ENCODE measurements at places on chromosomes 7 and 10.

DNA sequence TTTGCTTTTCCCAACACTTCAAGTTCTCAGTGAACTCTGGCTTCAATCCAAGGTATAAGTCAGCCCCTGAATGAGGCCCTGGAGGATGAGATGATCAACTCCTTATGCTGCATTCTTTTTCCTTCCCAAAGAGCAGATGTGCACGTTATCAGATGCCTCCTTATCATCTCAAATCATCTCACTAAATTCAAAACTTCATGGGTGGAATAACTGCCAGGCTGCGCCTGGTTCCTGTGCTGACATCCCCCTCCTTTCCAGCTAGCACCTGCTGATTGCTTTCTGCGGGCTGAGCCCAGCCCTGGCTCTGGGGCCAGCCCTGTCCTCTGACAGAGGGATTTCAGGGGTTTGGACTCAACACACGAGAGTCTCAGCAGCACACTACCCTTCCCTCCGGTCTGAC, 44.9 kb downstream of the TLL2 start:
- ATAC-seq, result no peak

DNA sequence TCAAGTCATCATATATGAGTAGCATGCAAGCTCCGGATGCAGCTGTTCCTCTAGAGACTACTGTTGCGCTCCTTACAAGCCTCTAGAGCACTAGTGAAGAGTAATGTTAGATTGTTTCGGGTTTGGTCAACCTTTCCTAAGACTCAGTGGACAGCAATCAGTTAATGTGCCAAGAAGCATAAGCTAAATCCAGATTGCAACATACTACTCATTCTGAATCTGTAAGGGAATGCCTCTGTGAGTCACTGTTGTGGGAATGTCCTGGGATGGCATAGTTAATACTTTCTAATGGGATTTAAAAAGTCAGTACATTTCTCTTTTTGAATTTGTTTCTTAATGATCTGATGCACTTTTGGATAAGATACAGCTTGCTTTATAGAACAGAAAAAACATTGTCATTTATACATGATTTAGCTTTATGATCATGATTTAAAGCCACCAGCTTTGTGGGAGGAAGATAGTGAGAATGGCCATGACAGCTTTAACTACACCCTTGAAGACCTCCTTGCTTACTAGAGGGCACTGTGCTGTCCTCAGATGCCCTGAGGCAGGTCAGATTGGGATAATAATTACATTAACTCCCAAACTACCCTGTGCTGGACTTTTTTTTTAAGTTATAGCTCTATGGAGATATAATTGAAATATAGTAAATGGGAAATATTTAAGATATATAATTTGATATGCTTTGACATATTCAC, 138.4 kb downstream of the SDK1 start:
- ATAC-seq, result no peak

GRCh38 chr10:29613791-29614190, 21.0 kb downstream of the SVIL start:
- no peak for ATAC-seq

- no peak for ATAC-seq
Observed at GRCh38 chr10:131679926-131680325, 220.9 kb upstream of the PPP2R2D start.

DNA sequence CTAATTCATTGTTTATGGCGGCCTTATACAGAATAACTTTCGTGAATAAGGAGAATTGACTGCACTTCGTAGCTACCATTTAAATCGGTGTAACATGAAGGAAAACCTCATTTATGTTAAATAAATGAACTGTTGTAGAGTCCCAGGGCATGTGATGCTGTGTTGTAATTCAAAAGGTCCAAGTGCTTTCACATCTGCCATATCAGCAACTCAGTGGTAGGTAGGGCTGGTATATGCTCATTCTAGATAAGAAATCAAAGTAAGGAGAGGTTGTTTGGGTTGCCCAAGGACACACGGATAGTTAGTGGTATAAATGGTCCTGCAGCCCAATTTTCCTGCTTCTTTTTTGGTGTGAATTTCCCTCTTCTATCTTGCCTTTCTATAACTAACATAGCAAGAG, 15.8 kb downstream of the BBS9 start:
- ATAC-seq, result no peak

GRCh38 chr7:102429141-102429899, 4.1 kb upstream of the ORAI2 start:
- no peak for ATAC-seq

DNA sequence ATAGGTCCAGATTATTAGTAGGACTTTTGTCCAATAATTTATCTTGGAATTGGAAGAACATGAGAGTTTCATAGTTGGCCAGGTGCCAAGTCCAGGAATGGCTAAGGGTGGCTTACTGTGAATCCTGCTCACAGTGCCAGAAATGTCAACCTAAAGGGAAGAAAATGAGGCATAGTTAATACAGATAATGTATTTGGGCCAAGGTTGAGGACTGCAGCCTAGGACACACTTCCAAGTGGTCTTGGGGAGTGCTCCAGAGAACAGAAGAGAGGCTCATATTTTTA, 78.2 kb downstream of the MAPK8 start:
- ATAC-seq, result no peak

- no peak for ATAC-seq
Observed at GRCh38 chr10:17989908-17990767, 38.4 kb downstream of the SLC39A12 start.

- ATAC-seq, result no peak
Observed at GRCh38 chr7:113093561-113093960, 6.9 kb upstream of the GPR85 start.

- ATAC-seq, result no peak
Observed at GRCh38 chr10:90363799-90364483, 493.9 kb downstream of the HTR7 start.

DNA sequence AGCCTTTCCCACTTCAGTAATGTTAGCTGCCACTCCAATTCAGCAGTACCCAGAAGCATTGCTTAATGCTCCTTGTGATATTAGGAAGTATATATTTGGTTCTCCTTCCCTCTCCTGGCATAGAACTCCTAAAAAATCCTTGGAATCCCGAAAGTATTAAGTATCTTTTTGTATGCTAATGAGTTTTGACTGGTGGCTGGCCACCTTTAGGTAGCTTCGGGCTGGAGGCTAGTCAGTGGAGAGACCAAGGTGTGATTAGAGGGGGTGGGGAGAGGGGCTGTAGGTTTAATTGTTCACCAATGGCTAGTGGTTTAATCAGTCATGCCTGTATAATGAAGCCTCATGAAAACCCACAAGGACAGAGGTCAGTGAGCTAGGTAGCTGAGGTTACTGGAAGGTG, 12.2 kb downstream of the COMTD1 start:
- no peak for ATAC-seq

- ATAC-seq, result no peak
Observed at GRCh38 chr10:5252177-5253037, 55.8 kb downstream of the AKR1C4 start.

DNA sequence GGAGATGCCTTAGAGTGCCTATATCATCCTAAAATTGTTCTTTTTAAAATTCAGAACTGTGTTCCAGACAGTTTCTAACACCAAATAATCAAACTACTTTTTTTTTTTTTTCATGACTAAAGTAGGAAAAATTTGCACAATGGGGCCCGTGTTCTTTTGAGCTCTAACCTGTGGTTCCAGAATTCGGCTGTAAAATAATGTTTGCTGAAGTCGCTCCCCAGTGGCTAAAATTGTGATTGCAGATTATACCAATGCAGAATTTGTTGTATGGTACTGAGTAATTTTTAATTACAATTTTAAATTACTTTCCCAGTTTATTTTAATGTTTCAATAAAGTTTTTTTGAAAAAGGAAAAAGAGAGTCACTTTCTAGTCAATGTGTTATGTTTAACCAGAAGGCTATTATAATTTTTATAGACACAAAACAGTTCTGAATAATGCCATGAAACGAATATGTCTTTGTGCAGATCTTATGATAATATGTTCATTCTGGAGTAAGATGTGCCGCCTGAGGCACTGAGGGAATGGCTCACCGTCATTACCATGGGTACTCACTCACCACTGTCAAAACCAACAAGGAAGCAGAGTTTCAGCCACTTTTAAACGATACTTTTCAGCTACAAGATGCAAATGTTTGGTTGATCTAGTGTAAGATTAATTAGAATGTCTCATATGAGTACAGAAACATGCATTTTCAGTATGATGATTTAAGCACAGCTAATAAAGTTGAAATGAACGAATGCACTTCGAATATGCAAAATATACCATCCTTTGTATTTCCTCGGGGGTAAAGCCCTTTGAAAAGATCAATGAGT, 173.6 kb downstream of the PRKCQ start:
- ATAC-seq, result no peak

DNA sequence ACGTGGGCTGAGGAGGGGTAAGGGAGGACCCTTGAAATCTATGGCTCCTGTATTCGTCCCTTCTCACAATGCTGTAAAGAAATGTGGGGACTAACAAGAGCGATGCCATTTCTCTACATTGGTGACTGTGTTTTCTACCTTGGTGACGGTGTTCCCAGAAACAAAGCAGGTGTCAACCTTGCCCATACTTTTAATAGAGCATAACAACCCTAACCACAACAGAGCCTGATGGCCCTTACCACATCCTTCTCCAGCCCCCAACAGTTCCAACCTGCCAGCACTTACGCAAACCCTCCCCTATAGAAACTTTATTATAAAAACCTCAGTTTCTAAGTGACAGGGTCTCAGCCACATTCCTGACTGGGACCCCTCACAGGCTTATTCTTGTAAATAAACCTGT, 28.2 kb upstream of the ADCYAP1R1 start:
- ATAC-seq, result no peak

DNA sequence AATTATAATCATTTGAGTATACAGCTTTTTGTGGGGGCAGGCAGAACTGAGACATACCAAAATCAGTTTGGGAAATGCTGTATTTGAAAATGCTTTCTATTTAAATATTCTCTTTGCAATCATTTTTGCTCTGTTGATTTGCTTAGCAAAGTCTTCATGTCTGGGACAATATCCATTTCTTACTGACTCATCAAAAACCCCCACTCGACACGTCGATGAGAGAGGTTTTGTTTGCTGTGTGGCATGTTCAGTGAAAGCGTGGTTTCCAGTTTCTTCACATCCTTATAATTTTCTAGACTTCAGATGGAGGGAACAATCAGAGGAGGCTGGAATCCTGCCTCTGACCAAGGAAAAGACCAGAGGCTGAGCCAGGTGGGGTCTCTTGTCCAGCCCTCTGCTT, 28.9 kb downstream of the HTRA1 start:
- ATAC-seq, result no peak

GRCh38 chr7:7829667-7830066, 111.3 kb upstream of the RPA3 start:
- no peak for ATAC-seq

- ATAC-seq, result no peak
Observed at GRCh38 chr10:25023278-25023677, 6.9 kb downstream of the THNSL1 start.

- no peak for ATAC-seq
Observed at GRCh38 chr10:115171392-115171960, 78.3 kb downstream of the ATRNL1 start.

GRCh38 chr7:27889800-27890199, 149.8 kb downstream of the TAX1BP1 start:
- ATAC-seq, result no peak

GRCh38 chr7:105131890-105132289, 117.9 kb downstream of the KMT2E start:
- ATAC-seq, result no peak

GRCh38 chr7:85185424-85186082, 1.3 kb downstream of the SEMA3D start:
- peak; percentile 50 for ATAC-seq

GRCh38 chr7:119197877-119198527, 973.5 kb downstream of the ANKRD7 start:
- ATAC-seq, result peak; percentile 24

DNA sequence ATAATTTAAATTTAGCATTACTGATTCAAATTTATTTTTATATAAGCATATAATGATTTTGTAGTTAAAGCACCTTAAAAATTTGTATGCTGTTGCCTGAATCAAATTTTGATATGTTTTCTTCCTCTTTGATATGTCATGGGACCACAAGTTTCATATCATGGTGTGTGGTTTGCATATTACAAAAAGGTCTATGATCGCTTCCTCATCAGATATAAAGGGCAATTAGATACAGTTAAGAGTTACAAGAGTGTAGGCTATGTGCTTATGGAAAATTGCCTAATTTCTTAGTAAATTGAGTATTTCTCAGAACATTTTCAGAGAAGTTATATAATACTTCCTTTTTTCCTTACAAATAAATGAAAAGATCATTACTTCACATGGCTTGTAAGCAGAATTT, 22.2 kb downstream of the MRC1 start:
- no peak for ATAC-seq

- peak; percentile 34 for ATAC-seq
Observed at GRCh38 chr7:13240349-13240748, 552.9 kb downstream of the ARL4A start.

GRCh38 chr10:59624136-59624535, 85.5 kb downstream of the SLC16A9 start:
- ATAC-seq, result no peak

DNA sequence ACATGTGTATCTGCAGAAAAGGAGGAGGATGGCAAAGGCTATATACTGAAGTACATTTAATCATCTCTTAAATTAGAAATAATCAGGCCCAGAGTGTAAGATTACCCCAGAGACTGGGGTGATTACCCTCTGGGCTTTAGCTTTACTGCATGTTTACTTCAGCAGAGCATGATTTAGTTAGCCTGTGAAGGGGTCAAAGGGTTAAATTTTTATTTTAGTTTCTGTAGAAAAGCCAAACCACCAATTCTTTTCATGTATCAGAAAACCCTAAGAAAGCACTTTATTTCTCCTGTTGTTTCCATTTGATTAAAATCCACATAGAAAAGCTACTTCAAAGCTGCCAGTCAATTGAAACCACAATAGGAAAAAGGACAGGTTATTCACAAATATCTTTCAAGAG, 101.5 kb upstream of the LSM8 start:
- no peak for ATAC-seq

DNA sequence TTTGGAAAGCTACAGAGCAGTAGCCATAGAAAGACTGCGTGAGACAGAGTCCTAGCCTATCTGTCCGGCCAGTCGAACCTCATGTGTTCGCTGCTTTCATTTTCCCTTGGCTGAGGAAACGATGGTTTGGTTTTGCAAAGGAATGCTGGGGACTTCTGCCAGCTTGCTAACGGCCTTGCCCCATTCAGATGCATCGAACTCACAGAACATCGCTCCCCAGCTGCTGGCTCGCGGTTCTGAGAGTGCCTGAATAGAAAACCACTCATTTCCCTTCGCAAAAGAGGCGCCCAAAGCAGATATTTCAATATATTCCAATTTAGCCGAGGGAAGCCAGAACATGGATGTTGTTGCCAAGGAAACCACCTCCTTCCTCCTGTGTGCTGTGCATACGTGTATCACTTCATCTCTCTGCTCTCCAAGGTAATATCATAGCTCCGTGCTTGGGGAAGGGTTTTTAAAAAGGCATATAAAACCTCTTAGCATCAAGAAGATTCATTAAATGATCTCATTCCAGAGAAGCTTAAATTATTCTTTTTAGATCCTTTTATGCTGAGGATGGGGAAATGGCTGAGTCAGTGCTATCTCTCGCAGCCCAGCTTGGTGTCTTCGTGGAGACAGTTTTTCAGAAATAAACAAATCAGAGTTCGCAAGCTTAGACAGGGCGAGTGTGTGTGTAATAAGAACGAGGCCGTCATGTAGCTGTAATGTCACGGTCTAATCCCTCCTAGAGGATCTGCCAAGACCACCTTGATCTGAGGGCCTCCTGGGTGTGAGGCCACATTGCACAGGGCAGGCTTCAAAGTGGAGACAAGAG, 215.2 kb downstream of the RPS24 start:
- peak; percentile 93 for ATAC-seq

GRCh38 chr7:32502728-32503127, 7.4 kb downstream of the AVL9 start:
- peak; percentile 17 for ATAC-seq
